ENCODE measurements at places on chromosomes 5 and 9.

DNA sequence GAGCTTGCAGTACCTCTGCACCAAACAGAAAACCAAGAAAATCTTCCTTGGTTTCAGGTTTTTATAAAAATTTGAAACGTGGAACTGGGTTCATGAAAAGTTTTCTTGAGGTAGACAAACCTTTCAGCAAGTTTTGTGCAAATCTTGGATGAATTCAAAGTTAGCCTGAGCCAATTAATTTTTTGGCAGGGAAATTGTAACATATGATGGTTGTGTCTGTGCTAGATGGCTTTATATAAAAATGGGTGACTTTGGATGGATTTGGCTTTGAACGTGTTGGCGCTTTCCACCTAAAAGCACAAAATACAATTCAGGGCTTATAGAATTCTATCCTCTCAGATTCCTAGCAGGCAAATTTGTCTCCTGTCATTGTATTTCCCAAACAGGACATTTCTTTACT is 524.4 kb downstream of the CAAP1 start:
- no peak for DNase-seq

- DNase-seq, result no peak
Measured at GRCh38 chr5:115374057-115374775, 77.8 kb upstream of the CCDC112 start.

DNA sequence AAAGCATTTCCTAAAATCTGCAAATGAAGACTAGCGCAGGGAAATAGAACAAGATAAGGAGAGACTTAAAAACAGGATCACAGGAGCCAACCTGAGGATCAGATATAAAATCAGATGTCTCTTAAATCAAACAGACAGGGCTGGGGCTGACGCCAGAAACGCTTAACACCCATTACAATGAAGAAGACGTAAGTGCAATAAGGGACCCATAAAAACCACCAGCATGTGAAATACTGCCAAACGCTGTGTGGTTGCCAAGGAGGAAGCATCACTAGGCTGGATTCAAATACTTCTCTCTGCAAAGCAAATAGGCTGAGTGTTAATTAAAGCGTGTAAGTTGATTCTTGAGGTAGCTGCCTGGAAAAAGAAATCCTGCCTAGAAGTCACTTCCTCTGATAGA is 74.4 kb upstream of the ATP10B start:
- DNase-seq, result no peak

DNA sequence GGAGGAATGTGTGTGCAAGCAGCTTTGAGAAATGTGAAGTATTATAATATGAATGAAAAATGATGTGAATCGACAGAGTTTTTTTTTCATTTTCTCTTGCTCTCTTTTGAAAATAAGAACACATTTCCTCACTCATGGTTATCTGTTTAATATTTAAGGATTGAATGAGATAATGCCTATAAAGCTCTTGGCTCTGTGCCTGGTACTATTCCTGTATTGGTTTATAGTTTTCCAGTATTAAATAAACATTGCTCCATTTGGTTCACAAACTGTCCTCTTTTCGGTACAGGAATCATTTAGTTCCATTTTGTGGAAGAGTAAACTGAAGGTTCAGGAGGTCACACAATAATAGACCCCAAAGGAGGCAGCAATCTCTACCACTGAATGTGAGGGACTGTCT is 1185.5 kb upstream of the WWC1 start:
- no peak for DNase-seq

DNA sequence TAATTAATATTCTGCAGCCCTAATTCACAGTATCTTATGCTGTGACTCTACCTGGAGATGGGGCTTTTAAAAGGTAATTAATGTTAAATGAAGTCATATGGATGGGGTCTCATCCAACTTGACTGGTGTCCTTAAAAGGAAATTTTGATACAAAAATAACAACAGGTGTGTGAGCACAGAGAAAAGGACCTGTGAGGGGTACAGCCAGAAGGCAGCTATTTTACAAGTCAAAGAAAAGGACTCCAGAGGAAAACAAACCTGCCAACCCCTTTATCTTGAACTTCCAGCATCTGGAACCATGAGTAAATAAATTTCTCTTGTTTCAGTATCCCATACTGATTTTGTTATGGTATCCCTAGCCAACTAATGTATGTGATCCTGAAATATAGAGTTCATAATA is 250.3 kb downstream of the TMEM232 start:
- DNase-seq, result no peak

DNA sequence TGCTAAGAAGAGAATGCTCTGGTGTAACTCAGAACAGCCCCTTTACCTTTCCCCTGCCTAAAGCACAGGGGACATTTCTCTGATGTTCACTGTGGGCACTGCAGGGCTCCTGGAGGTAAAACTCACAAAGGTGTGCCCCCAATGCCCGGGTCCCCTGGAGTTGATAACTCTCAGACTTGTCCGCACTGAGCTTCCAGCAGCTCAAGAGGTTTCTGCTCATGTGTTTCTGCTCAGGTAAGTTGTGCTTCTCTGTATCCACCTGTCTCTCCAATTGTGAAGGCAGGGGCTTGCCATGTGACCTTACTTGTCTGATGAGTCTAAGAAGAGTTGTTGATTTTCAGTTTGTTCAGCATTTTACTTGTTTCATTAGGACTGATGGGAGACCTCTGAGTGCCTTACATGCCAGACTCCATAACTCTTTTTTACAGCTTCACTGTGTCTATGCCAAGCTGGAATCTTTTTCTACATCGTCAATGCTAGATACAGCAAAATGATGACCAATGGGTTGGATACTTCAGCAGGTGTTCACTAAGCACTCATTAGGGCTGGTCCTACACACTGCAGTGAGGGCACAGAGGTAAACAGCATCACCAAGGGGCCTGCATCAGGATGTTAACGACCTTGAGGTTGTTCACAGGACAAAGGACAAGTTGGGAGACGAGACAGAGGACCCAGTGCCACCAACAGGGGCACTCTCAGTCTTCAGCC is 56.4 kb downstream of the MRPL36 start:
- no peak for DNase-seq

DNA sequence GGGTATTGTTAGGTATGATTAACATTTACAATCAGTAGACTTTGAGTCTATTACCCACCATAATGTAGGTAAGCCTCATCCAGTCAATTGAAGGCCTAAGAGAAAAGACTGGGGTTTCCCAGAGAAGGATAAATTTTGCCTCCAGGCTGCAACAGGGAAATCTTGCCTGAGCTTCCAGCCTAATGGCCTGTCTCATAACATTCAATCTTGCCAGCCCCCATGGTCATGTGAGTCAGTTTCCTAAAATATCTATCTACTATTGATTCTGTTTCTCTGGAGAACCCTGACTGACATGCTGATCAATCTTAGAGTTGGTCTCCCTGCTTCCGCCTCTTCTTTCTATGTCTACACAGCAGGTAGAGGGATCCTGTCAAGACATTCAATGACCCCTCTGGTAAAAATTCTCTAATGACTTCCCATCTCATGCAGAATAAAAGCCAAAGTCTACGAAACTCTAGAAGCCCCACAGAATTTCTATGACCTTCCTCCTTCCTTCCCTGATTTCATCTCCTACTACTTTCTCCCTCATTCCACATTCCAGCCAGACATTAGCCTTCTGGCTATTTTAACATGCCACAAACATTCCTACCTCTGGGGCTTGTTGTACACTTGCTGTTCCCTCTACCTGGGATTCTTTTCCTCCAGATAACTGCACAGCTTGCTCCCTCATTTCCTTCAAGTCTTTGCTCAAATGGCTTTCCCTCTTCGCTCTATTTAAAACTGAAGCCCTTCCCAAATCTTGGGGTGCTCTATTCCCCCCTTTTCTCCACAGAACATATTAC is 60.2 kb downstream of the FBXW11 start:
- DNase-seq, result no peak

DNA sequence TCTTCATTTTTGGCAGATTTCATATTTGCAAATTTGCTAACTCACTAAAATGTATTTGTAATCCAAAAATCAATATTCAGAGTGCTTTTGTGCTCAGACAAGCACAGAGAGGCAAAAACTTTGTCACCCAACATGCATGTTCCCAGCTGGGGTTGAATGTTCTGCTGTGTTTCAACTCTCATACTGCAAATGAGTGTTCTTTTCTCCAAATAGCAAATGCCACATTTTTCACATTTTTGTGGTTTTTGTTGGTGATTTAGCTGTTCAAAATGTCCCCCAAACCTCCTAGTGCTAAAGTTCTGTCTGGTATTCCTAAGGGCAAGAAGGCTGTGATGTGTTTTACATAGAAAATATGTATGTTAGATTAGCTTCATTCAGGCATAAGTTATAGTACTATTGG is 87.3 kb upstream of the PCSK5 start:
- DNase-seq, result no peak

DNA sequence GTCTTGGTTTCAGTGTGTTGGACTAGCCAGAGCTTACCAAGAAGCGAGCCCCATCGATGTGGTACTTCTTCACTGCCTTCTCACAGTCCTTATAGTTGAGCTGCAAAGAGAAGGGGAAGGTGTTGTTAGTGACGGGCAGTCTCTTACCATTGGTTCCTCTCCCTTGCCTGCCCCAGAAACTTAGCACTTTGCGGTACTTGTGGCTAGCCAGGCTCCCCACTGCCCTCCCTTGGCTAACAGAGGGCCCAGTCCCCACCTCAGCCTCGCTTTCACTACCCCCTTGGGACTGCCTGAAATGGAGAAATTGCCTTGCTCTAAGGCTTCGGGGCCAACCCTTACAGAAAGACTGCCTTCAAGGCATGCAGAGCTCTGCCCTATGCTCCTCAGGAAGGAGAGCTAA is 4.3 kb downstream of the LCP2 start:
- no peak for DNase-seq

GRCh38 chr5:139133282-139133681 is 64.9 kb downstream of the SIL1 start:
- DNase-seq, result no peak

DNA sequence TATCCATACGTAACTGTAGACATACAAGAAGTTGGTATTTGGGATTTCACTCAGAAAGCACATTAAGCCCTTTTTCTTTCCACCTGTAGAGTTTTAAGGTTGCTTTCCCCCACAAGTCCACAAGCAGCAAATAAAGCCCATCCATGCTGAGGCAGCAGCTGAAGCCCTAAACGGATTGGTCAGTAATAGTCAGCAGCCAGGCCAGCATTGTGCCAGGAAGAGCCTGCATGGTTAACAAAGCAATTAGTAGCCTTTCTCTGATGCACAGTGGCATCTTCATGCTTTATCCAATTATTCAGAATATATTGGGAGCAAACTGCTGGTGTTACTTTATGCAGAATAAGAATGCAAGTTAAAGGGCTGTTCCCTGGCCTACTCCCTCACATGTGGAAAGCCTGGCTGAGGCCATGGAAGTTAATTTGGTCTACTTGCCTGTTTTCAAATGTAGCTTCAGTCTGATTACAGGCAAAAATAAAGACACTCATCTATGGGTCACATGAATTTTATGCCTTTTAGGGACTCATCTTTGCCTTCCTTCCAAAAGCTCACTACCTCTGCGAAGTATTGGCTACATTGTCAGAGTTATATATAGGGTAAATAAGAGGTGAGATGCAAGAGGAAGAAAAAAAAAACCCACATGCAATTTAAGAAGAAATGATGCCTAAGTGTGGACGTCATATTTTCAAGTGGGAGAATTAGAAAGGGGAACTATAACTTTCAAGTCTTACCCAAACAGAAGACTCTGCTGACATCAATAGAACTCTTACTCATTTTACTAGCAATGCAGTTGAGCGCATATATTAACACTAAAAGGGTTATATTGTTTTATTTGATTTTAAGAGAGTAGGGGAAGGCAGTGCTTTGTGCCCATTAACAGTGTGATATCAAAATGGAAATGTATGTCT is 15.9 kb downstream of the EBF1 start:
- no peak for DNase-seq

DNA sequence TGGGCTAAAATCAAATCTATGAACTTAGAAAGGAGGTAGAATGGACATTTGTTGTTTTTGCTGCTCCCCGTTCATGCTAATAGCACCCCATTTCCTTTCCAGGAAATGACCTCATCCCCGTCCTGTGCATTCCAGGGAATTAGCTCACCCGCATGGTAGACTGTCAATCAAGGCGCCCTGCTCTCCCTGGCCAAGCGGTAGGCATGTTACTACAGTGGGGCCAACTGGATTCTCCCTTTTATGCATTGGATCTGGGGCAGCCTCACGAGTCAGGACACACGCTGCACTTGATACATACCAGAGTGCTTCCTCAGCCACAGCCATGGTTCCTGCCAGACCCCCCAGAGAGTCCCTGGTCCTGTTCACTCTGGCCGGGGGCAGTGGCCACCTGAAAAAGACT is 111.0 kb upstream of the PTCH1 start:
- DNase-seq, result no peak

DNA sequence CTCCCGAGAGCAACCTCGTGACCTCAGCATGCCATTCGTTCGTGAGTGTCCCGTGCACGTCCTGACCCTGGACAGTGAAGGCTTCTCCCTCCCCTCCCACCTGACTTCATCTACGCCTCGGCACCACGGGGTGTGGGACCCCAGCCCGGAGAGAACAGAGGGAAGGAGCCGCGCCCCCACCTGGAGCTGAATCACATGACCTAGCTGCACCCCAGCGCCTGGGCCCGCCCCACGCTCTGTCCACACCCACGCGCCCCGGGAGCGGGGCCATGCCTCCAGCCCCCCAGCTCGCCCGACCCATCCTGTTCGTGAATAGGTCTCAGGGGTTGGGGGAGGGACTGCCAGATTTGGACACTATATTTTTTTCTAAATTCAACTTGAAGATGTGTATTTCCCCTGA is 38.3 kb upstream of the FCN2 start:
- DNase-seq, result no peak

GRCh38 chr5:32190095-32190494 is 16.0 kb upstream of the GOLPH3 start:
- DNase-seq, result no peak

DNA sequence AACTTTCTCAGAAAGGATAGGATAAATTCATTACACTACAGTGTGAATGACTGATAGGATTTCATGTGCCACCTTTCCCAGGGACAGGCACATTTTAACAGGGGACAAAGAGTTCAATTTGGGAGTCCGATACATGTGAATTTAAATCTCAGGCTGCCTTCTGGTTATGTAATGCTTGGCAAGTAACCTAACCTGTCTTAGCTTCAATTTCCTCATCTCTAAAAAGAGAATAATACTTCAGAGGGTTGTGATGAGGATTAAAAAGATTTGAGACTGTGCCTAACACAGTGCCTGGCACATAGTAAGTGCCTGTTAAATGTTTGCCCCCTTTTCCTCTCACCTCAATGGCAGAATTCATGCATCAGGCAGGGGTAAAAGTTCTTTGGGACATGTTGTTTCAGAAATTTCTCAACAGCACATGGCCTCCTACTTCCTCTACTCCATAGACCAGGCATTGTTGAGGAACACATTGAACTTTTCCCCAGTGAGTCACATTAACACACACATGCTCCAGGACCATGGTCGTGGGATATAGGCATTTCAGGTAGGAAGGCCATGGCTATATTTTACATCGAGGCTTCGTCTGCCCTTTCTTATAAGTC is 94.6 kb upstream of the EGFLAM start:
- no peak for DNase-seq

Data from left lung (tissue), 14 donors.